Activated CD8-positive, alpha-beta memory T cell treated with anti-CD3 and anti-CD28 coated beads for 1 hour (primary cell): ENCODE measurements at places on chromosomes 2 and 18.

GRCh38 chr2:128510701-128511397 lies 192.2 kb upstream of the HS6ST1 start:
- DNase-seq: no peak

- no peak for DNase-seq
These were observed 16.7 kb upstream of the DUSP2 start for GRCh38 chr2:96161898-96162297.

GRCh38 chr2:63865159-63865799 lies 23.6 kb downstream of the UGP2 start:
- DNase-seq: no peak

DNA sequence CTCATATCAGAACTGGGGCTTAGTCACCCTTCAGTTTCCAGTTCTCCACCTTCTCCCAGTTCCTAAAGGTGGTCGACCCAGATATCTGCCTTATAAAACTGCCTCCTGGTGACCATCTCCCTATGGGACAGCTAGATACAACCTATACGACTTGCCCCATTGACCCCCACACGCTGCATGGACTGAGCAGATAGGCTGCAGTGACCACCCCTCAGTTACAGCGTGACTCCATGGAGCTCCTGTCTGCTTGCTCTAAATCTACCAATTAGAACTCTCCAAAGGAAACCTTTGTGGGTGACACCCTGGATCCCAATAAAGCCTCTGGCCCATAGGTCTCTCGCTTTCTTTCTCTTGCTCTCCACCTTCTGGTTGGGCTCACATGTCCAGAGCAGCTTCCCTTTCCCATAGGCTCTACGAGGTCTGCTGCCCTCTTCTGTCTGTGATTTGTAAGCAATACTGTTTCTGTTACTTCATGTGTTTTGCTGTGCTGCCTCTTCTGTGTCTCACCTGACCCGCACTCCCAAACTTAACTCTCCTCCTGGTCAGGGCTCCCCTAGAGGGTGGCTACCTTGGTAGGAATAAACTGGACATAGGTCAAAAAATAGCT lies 971.3 kb upstream of the FAM98A start:
- DNase-seq: no peak

- DNase-seq: no peak
These were observed 9.8 kb downstream of the CD302 start for GRCh38 chr2:159788253-159788652.

DNA sequence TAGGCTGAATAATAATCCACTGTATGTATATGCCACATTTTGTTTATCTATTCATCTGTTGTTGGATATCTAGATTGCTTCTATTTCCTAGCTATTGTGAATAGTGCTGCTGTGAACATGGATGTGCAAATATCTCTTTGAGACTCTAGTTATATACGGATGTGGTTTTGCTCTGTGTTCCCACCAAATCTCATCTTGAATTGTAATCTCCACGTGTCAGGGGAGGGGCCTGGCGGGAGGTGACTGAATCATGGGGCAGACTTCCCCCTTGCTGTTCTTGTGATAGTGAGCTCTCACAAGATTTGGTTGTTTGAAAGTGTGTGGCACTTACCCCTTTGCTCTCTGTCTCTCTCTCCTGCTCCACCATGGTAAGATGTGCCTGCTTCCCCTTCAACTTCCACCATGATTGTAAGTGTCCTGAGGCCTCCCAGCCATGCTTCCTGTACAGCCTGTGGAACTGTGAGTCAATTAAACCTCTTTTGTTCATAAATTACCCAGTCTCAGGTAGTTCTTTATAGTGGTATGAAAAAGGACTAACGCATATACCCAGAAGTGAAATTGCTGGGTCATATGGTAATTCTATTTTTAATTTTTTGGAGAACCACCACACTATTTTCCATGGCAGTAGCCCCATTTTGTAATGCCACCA lies 86.1 kb upstream of the UPP2 start:
- DNase-seq: no peak

- DNase-seq: no peak
These were observed 11.6 kb downstream of the CFLAR start for GRCh38 chr2:201127570-201127969.

DNA sequence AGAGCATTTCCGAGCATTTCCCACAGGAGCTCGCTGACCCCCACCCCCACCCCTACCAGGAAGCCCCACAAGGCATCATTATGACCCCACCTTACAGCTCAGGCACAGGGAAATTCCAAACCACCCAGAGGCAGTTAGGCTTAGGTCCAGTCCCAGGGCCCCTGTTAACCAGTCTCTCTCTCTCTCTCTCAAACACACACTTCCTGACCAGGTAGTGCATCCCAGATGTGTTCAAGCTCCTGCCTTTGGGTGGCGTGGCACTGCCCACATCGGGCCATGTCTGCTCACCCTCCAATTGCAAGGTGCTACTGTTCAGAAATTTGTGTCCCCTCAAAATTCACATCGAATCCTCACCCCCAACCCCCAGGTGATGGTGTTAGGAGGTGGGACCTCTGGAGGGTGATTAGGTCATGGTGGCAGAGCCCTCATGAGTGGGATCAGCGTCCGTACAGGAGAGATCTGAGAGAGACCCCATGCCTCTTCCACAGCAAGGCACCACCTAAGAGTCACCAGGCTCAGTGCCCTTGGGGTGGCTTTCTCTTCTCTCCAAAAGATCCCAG lies 8.8 kb downstream of the COPS9 start:
- DNase-seq: no peak

GRCh38 chr2:144078802-144079724 lies 440.9 kb downstream of the ZEB2 start:
- no peak for DNase-seq

GRCh38 chr2:106664669-106665068 lies 177.5 kb downstream of the CD8B2 start:
- no peak for DNase-seq

DNA sequence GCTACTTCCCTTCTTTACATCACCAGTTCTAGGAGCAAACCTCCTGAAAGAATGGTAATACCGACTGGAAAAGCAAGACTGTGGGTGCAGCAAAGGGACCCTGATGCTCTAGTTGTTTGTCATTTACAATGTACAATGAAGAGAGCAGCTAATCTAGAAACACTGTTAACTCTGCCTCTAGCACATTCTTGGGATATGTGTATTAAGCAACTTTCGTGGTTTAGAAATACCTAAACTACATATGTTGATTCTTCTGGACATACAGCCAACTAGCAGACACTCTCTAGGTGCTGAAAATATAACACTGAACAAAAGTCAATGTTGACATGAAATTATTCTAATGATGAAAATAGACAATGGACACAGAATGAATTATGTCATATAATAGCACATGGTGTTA lies 440.3 kb upstream of the MC4R start:
- no peak for DNase-seq

DNA sequence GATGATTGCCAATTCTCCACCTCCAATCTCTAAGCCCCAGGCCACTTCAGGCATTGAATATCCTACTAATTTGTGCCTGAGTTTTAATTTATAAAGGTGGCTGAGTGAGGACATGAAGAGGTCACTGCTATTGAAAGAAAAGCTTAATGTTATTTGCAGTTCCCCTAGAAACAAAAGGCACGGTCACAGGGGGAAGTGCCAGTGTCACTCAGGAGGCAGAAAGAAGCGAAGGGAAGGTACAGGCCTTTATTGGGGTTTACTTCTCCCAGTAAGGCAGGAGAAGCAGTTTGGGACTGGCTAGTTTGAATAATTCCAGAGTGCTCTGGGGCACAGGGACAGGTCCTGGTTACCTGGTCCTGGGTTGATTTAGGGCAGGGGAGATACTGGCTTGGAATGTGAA lies 1.7 kb upstream of the ABHD1 start:
- DNase-seq: no peak

GRCh38 chr2:110157153-110157793 lies 41.7 kb upstream of the MALL start:
- no peak for DNase-seq

- no peak for DNase-seq
These were observed 13.9 kb downstream of the IWS1 start for GRCh38 chr2:127512362-127512761.

GRCh38 chr2:166332106-166332505 lies 43.6 kb downstream of the SCN9A start:
- no peak for DNase-seq

DNA sequence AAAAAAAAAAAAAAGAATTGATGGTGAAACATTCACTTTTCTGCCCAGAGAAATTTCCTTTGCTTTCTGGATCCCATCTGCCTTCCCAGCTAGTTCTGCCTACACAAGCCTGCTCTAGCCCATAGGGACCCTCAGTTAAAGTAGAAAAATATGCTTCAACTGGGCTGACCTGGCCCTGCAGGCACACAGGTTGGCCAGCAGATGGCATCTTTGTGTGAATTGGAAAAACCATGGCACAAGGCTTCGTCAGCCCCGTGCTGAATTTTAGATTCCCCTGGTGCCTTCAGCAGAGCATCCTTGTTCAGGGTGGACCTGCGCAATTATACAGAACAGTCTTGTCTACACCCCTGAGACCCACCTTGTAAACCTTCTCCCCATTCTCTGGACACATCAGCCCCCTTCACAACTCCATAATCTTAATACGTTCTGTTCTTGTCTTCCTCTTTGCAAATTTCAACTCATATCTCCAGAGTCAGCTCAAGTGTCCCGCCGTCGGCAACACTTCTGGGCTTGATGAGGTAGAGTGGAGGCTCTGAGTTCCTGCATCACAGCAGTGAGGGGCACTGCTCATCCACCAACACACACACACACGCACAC lies 114.5 kb downstream of the INSIG2 start:
- DNase-seq: no peak

- no peak for DNase-seq
These were observed 24.8 kb upstream of the LMAN1 start for GRCh38 chr18:59383851-59384250.
